Ascending aorta (tissue), 2 donors: ENCODE measurements at places on chromosomes 5 and 9.

DNA sequence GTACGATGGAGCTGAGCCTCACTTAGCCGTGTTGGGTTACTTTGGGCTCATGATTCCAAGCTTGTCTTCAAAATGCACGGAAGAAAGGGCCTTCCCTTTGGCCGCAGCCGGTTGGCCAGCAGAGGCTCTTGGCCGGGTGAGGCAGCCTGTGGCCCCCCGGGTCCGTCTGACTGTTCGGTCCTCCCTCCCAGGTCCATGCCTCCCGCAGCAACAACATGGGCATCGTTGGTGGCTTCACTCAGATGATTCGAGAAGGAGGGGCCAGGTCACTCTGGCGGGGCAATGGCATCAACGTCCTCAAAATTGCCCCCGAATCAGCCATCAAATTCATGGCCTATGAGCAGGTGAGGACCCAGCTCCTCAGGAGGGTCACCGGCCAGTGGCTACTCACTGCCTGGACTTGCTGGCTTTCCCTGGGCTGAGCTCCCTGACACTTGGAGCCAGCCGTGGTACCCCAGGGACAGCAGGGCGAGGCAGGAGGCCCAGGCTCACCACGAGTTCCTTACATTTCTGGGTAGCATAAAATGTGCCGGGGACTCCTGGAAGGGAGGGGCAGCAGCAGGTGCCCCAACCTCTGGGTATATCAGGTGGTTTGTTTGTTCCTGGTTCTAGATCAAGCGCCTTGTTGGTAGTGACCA is 21.9 kb downstream of the PTGES2 start:
- peaks cover 67% of the 10 kb centered on the region for H3K36me3 ChIP-seq
- peaks cover 2% of the 10 kb centered on the region for H3K4me1 ChIP-seq
- H3K27ac ChIP-seq: no peak overlapping the region
- no peak overlapping the region for H3K4me3 ChIP-seq

DNA sequence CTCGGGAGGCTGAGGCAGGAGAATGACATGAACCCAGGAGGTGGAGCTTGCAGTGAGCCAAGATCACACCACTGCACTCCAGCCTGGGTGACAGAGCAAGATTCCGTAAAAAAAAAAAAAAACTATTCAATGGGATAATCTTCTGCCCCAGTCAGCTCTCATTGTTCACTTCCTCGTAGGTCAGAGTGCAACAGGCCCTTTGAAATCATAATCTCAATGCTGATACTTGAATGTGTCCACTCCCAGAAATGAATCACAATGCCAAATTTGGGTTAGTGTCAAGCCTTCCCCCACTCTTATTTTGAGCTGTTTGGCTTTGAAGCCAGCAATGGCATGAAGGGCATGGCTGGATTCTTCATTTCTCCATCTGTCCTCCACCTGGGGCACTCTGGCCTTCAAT is 610.3 kb upstream of the KLF4 start:
- H3K36me3 ChIP-seq: no peaks in the 10 kb centered on the region
- H3K4me1 ChIP-seq: no peaks in the 10 kb centered on the region
- H3K27me3 ChIP-seq: no peaks in the 10 kb centered on the region
- no peak for DNase-seq
- H3K4me3 ChIP-seq: no peak overlapping the region

GRCh38 chr5:175222621-175223020 is 221.4 kb downstream of the DRD1 start:
- H3K36me3 ChIP-seq: no peaks in the 10 kb centered on the region
- no peak for DNase-seq
- no peak overlapping the region for H3K4me3 ChIP-seq
- peaks cover 18% of the 10 kb centered on the region for H3K4me1 ChIP-seq

DNA sequence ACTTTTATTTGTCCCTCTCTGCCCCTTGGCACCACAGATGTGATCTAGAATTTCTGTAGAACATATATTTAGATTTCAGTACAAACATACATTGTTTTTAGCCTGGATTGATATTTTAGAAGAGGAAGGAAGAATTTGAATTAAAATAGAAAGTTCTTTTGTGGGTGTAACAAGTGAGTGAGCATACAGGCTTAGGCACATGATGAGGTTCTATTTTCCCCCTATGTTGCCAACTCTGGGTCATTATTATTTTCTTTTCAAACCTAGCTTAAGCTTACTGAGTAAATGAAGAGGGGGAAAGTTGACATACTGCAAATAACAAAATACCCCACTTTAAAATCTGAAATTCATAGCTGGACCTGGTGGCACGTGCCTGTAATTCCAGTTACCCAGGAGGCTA is 102.9 kb downstream of the GCNT1 start:
- H3K27me3 ChIP-seq: no peaks in the 10 kb centered on the region
- peak overlapping the region; percentile 7 for H3K27ac ChIP-seq

DNA sequence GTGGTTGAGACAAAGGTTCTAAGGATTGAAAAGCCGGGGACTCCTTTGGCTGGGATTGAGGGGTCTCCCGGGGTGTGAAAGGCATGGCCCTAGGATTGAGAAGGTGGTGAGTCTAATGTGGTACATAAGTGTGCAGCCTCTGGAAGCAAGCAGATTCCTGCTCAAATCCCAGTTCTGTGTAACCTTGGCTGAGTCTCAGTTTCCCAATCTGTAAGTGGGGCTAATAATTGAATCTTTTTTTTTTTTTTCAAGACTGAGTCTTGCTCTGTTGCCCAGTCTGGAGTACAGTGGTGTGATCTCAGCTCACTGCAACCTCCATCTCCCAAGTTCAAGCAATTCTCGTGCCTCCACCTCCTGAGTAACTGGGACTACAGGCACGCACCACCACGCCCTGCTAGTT is 5.9 kb downstream of the SH2D3C start:
- no peaks in the 10 kb centered on the region for H3K27me3 ChIP-seq
- no peak overlapping the region for H3K27ac ChIP-seq
- H3K4me3 ChIP-seq: no peak overlapping the region
- no peak for DNase-seq

GRCh38 chr5:136082390-136083193 is 50.1 kb upstream of the SMAD5 start:
- DNase-seq: peak; percentile 81
- H3K4me3 ChIP-seq: no peak overlapping the region
- no peaks in the 10 kb centered on the region for H3K4me1 ChIP-seq

- H3K27me3 ChIP-seq: no peaks in the 10 kb centered on the region
- H3K27ac ChIP-seq: no peak overlapping the region
- H3K4me3 ChIP-seq: no peak overlapping the region
- peaks cover 5% of the 10 kb centered on the region for H3K4me1 ChIP-seq
- no peak for DNase-seq
Measured at GRCh38 chr9:136007934-136008692, 46.9 kb upstream of the UBAC1 start.

GRCh38 chr5:99070362-99070761 is 141.6 kb upstream of the CHD1 start:
- DNase-seq: no peak
- H3K4me3 ChIP-seq: no peak overlapping the region
- no peaks in the 10 kb centered on the region for H3K27me3 ChIP-seq
- H3K4me1 ChIP-seq: no peaks in the 10 kb centered on the region
- no peaks in the 10 kb centered on the region for H3K36me3 ChIP-seq

- H3K27ac ChIP-seq: peak overlapping the region; percentile 90
- H3K4me3 ChIP-seq: peak overlapping the region; percentile 64
- H3K27me3 ChIP-seq: no peaks in the 10 kb centered on the region
- no peak for DNase-seq
- H3K4me1 ChIP-seq: peaks cover 27% of the 10 kb centered on the region
Measured at GRCh38 chr5:149411738-149412519, 32.8 kb upstream of the IL17B start.
